ENCODE measurements at places on chromosomes 1 and 21.
A peak's percentile ranks its signal among the peaks of the same experiment; 100 is the strongest.

GRCh38 chr1:41728403-41729202 is 190.1 kb downstream of the HIVEP3 start:
- no peak for DNase-seq

DNA sequence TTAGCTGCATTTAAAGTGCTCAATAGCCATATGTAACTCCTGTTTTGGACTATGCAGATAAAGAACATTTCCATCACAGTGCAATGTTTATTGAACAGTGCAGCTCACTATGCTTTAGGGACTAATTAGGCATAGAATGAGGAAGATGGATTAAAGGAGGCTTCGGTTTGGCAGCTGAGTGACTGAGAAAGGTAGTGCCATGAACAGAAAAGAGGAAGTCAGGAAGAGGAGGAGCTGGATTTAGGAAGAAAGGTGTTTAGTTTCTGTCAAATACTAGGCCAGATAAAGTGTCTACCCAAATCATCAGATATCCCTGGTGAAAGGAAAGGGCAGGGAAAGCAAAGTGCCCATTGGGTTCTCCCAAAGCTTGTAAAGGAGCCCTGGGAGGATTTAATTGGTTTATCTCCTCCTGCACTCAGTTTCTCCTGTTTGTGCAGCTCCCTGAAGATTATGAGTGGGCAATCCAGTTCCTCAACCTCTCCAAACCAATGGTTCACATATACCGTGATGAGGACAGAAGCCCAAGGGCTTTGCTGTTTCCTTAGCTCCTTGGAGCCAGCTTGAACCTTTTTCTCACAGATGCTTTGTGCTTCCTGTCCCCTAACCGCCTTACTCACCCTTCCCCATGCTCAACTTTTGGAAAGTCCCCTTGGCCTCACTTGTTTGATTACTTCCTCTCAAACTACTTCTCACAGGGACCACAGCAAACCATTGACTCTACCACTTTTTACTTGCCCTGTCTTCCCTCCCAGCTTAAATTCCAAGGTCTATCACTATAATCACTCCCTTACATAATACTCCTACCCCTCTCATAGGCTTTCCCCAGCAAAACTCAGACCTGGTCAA is 3.5 kb upstream of the RAP1A start:
- DNase-seq: no peak

GRCh38 chr1:36603461-36603860 is 120.7 kb upstream of the CSF3R start:
- DNase-seq: peak; percentile 7

DNA sequence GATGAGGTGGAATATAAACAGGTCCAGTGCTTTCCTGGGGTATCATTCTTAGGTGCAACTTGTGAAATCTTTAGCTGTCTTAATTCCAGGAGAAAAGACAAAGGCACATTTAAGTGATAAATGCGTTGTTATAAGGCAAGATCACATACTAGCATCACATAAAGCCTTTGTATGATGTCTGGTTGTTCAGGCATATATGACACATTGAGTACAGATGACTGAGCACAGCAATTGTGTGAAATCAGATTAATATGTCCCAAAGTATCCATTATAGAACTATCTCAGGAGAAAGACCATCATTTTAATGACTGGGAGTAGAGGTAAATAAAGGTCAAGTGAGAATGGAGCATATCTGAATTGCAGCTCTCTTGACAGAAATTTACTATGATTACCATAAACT is 205.1 kb downstream of the PTGER3 start:
- no peak for DNase-seq

DNA sequence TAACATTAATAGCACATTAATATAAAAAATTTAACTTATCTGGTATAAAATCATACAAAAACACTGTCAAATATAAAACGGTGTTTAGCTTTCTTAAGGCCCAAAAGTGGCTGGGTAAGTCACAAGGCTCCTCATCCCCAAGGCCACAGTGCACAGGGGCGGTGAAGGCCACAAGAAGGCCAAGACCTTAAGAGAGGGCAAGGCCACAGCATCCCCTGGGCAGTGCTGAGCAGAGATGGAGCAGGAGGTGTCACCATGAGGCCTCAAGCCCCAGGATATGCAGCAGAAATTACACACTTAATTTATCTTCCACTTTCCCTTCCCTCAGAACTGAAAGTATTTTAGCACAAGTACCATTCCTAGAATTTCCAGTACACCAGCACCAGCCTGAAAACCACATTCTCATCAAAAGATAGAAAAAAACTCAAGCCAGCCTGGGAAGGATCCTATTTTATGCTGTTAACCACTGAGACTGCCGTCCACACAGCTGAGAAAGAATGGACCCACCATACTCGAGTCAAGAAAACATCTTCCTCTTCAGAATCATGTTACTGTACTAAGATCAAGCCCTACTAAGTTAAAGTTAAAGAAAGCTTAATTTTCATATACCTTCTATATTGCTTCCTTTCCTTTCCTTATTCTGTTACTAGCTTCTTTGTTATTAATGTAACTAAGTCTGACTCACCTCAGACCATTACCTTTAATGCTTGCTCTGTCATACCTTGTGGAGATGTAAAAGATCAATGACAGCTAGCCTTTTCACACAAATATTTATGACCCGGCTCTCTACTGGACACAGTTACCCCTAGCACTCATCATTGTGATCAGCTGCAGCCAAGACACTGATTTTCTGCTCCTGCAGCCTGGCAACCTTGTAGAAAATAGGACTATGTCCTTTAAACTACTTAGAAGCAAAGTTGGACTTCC is 26.4 kb upstream of the FMO1 start:
- no peak for DNase-seq

- no peak for DNase-seq
These were observed 514.7 kb downstream of the NUF2 start for GRCh38 chr1:163836481-163836880.

DNA sequence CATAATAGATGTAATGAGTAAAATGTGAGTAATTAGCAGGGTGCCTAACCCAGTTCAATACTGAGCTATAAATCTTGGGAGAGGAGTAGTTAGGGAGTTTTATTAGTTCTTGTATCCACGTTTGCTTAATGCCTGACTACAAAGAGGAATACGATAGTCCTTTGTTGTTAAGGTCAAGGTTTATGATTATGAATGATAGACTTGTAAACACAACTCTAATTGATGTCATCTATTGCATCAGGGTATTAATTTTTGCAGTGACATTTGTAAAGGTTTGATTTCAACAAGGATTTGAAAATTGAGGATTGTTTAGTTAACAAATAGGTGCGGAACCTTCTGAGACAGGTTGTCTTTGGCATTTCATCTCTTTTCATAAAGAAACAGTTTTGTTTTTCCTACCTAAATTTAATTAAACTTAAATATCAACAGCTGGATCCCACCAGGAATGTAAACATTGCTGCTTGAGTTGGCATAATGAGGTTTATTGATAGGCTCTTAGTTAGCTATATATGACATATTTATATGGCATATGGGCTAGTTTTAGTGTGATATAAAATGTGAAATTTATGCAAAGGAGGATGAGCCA is 9.7 kb downstream of the SOAT1 start:
- DNase-seq: no peak

DNA sequence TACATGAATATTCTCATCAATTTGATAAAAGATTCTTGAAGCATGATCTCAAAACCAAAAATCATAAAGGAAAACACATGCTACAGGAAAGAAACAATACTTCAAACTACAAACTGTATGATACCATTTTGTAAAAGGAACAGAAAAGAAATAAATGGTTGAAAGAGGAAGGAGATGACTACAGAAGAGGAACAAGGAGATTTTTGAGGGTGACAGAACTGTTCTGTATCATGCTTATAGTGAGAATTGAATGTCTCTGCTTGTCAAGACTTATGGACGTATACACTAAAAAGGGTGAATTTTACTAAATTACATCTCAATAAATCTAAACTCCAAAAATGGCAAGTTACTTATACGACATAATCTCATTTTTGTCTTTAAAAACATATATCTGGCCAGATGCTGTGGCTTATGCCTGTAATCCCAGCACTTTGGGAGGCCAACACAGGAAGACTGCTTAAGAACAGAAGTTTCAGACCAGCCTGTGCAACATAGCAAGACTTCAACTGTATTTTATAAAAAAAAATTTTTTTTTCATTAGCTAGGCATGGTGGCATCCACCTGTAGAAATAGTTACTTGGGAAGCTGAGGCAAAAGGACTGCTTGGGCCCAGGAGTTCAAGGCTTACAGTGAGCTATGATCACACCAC is 125.4 kb downstream of the EIF4G3 start:
- DNase-seq: no peak

DNA sequence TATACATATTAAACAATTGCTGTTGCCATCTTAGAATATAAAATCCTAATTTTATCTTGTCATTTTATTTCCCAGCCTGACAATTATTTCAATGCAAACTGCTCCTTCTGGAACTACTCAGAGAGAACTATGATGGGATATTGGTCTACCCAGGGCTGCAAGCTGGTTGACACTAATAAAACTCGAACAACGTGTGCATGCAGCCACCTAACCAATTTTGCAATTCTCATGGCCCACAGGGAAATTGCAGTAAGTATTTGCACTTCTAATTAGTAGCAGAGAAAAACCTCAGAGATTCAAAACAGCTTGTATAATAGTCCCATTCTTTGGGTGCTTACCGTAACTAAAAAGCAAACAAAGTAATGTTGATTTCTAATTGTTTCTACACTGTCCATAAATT is 167.2 kb downstream of the ADGRL2 start:
- DNase-seq: no peak

- no peak for DNase-seq
These were observed 15.2 kb downstream of the ADCY10 start for GRCh38 chr1:167898578-167899222.

Measured in HT-29 (cell line).